ENCODE measurements at places on chromosomes 5 and 9.
A peak's percentile ranks its signal among the peaks of the same experiment; 100 is the strongest.

DNA sequence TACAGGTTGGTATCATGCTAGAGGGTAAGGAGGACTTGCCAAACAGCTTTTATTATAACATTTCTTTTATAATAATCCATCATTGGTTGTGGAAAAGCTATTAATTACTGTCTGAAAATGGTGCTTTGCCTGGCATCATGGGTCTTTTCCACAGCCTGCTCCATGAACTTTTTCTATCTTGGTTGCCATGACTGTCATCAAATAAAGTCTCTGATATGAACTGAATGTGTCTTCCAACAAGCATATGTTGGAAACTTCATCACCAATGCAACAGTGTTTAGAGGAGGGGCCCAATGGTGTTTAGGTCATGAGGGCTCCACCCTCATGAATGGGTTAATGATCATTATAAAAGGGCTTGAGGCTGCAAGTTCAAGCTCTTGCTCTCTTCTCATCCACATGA is 81.0 kb downstream of the FREM1 start:
- no peaks in the 10 kb centered on the region for H3K4me1 ChIP-seq
- H3K36me3 ChIP-seq = peaks cover 6% of the 10 kb centered on the region
- DNase-seq = no peak
- H3K4me3 ChIP-seq = no peak overlapping the region

- no peak for DNase-seq
- H3K27me3 ChIP-seq = no peaks in the 10 kb centered on the region
- no peaks in the 10 kb centered on the region for H3K36me3 ChIP-seq
- H3K4me1 ChIP-seq = no peaks in the 10 kb centered on the region
Observed at GRCh38 chr9:114771889-114772288, 34.0 kb downstream of the TNFSF15 start.

DNA sequence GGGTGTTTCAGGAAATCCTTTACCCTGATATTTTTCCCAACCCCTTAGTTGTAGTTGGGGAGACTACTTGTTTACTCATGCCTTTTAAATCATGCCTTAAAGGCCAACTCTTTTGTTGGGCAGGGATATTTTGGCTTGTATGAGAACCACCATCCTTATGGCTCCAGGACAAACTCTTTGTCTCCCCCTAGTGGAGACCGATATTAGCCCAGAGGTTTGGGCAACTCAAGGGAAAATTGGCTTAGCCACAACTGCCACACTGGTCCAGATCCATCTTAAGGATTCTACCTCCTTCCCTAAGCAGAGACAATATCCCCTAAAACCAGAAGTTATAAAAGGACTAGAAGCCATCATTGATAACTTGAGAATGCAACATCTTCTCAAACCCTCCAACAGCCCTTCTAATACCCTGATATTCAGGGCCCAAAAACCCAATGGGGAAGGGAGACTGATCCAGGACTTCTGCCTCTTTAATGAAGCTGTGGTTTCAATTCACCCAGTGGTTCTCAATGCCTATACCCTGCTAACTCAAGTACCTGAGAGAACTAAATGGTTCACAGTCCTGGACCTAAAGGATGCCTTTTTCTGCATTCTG is 100.9 kb upstream of the HCN1 start:
- DNase-seq = no peak
- no peak overlapping the region for H3K4me3 ChIP-seq
- H3K27me3 ChIP-seq = no peaks in the 10 kb centered on the region
- H3K4me1 ChIP-seq = no peaks in the 10 kb centered on the region
- no peaks in the 10 kb centered on the region for H3K36me3 ChIP-seq

DNA sequence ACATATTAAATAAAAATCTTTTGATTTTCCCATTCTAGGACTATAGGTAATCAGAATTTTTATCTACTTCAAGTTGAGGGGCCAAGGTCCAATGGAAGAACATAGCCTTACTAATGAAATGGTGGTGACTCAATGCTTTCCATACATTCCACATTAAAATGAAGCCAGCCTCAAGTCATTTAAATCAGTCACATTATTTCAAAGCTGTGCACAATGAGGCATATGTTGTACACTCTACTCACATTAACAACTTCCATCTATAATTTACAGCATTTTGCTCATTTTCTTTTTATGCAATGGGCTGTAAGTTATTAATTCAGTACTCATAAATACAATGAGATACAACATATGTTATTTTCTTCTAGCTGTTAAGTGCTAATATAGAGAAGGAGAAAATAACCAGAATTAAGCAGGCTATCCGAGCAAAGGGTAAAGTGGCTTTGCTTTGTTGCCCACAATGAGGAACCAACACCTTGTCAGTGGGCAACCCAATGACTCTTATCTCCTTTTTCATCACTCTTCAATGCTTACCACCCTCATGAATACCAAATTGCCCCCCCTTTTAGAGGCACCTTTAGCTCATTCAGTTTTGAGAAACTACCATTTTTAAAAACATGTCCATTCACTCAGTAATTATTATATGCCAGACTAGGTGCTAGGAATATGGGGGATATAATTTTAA is 52.4 kb downstream of the TTLL11 start:
- DNase-seq = no peak
- H3K36me3 ChIP-seq = peaks cover 6% of the 10 kb centered on the region
- H3K27me3 ChIP-seq = no peaks in the 10 kb centered on the region

DNA sequence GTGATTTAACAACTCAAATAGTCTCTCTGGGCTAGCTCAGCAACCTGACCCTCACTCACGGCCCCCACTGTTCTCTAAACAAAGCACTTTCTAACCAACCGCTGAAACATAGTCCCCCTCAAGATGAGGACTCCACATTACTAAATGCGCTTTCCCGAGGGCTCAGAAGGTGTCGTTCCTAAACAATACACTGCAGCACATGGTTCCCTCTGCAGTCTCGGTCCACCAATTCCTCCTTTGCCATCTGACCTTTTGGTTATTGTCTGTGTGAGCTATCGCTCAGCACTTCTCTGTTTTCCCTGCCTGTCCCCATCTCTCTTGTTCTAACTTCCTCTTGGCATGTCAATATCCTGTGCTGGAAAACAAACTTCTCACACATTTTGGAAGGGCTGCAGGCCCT is 7.2 kb downstream of the EPB41L4A start:
- no peaks in the 10 kb centered on the region for H3K4me1 ChIP-seq
- DNase-seq = no peak
- H3K27me3 ChIP-seq = no peaks in the 10 kb centered on the region
- H3K4me3 ChIP-seq = no peak overlapping the region
- H3K27ac ChIP-seq = no peak overlapping the region

- no peaks in the 10 kb centered on the region for H3K36me3 ChIP-seq
- H3K27me3 ChIP-seq = no peaks in the 10 kb centered on the region
- no peak overlapping the region for H3K27ac ChIP-seq
- no peak overlapping the region for H3K4me3 ChIP-seq
Observed at GRCh38 chr9:136759436-136760325, 1.6 kb upstream of the LCN8 start.

DNA sequence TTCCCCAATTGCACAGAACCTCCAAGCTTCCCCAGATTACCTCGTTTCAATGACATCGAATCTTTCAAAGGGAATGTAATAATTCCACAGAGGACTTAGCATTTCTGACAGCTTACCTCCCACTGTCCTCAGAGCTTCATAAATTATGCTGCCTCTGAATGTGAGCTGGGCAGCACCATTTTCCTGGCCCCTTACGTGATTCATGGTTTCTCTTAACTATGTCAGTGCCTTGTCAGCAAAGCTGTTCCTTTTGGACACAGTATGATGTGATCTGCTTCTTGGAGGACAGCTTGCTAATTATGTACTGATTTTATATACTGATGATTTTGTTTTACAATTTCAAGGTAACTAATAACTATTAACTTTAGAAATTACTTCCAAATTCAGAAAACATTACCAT is 27.7 kb upstream of the SSBP2 start:
- peak overlapping the region; percentile 17 for H3K4me3 ChIP-seq
- H3K27ac ChIP-seq = peak overlapping the region; percentile 78
- no peaks in the 10 kb centered on the region for H3K27me3 ChIP-seq

DNA sequence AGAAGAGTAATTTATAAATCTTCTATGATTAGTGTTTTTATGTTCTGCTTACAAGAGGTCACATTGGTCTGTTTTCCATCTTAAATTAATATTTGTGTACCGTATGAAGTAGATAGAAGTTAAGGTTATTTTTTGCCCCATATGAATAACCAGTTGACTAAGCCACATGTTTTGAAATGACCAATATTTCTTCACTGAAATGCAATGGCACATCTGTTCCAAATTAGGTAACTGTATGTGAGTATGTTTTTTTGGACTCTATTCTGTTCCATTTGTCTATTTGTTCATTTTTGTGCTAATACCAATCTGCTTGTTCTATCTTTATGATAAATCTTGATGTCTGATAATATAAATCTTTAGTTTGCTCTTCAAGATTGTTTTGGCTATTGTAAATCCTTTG is 17.7 kb downstream of the JAK2 start:
- no peak overlapping the region for H3K27ac ChIP-seq
- H3K4me1 ChIP-seq = peaks cover 12% of the 10 kb centered on the region
- H3K4me3 ChIP-seq = no peak overlapping the region
- no peaks in the 10 kb centered on the region for H3K36me3 ChIP-seq
- no peaks in the 10 kb centered on the region for H3K27me3 ChIP-seq
- DNase-seq = no peak

DNA sequence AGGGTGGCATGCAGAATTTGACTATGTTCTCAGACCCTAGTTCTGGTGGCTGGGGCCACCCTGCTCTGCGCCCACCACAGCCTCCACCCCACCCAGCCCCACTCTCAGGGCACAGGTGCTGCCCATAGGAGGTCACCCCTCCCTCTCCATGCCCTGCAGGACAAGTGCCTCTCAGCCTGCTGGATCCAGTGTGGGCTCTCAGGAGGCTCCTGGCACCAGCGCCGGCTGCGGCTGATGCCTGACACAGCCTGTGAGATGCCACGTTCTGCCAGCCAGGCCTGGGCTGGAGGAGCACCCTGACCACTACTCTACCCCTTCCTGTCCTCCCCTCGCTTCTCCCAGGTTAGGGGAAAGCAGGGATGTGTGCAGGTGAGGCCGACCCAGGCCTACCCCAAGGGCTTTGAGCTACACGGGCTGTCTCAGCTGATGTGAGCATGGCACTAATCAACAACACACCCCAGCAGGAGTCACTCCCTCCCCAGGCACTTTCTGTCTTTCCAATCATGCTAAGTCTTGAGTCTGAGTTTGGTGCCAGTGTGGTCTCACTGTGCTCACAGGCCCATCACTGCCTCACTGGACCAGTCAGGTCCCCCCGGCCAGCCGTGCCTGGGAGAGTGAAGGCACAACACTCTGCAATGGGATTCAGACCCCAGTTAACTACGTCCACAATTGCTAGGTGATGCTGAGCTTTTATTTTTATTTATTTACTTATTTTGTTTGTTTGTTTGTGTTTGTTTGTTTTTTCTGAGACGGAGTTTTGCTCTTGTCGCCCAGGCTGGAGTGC is 12.1 kb upstream of the BARX1 start:
- H3K27me3 ChIP-seq = no peaks in the 10 kb centered on the region
- H3K4me3 ChIP-seq = no peak overlapping the region
- DNase-seq = no peak
- H3K4me1 ChIP-seq = peaks cover 5% of the 10 kb centered on the region
- H3K36me3 ChIP-seq = no peaks in the 10 kb centered on the region

DNA sequence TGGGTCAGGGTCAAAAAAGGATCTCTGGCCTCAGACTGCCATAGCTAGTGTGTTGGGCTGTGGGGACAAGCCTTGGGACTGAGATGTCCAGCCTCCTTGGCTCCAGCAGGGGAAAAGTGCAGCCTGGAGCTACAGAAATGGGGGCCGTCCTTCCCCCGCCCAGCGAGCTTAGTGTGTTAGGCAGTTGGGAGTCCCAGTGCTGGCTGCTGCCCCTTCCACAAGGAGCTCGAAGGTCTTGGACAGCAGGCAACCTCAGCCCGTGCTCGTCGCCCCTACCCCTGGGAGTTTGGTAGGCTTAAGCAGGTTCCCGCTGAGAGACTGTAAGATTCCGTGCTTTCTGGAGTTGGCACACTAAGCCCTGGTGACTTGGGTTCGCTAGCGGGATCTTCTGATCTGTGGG is 293.0 kb upstream of the CDH12 start:
- H3K36me3 ChIP-seq = no peaks in the 10 kb centered on the region
- no peak overlapping the region for H3K4me3 ChIP-seq
- H3K4me1 ChIP-seq = no peaks in the 10 kb centered on the region
- DNase-seq = no peak
- H3K27me3 ChIP-seq = no peaks in the 10 kb centered on the region
- no peak overlapping the region for H3K27ac ChIP-seq

- no peak overlapping the region for H3K27ac ChIP-seq
- no peaks in the 10 kb centered on the region for H3K4me1 ChIP-seq
- H3K36me3 ChIP-seq = no peaks in the 10 kb centered on the region
- DNase-seq = no peak
- no peak overlapping the region for H3K4me3 ChIP-seq
Observed at GRCh38 chr9:24936117-24936516, 390.4 kb upstream of the IZUMO3 start.

DNA sequence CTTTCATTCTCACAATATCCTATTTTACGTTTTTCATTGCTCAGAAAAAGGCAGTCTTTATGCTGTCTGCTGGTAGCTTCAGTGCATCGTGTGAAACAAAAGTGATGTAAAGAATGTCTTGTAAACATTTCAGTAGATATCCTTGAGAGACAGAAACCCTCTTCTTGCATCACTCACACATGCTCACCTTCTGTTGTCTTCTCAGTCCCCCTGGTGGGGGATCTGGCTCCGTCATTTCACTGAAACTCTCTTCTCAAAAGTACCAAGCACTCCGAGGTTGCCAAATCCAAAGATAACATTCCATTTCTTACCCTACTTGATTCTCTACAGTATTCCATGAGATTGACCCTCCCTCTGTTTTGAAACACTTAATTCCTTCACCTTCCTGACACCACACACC is 46.1 kb upstream of the PCA3 start:
- H3K27ac ChIP-seq = peak overlapping the region; percentile 44
- H3K27me3 ChIP-seq = no peaks in the 10 kb centered on the region
- H3K4me1 ChIP-seq = no peaks in the 10 kb centered on the region
- peaks cover 5% of the 10 kb centered on the region for H3K36me3 ChIP-seq
- DNase-seq = no peak

GRCh38 chr5:43396762-43397304 is 15.4 kb downstream of the CCL28 start:
- peak overlapping the region; percentile 47 for H3K27ac ChIP-seq
- H3K27me3 ChIP-seq = no peaks in the 10 kb centered on the region
- no peaks in the 10 kb centered on the region for H3K36me3 ChIP-seq
- H3K4me1 ChIP-seq = no peaks in the 10 kb centered on the region
- peak; percentile 24 for DNase-seq

GRCh38 chr5:139014726-139015125 is 139.6 kb upstream of the LRRTM2 start:
- no peak for DNase-seq
- no peaks in the 10 kb centered on the region for H3K4me1 ChIP-seq
- H3K27me3 ChIP-seq = no peaks in the 10 kb centered on the region
- H3K27ac ChIP-seq = no peak overlapping the region

DNA sequence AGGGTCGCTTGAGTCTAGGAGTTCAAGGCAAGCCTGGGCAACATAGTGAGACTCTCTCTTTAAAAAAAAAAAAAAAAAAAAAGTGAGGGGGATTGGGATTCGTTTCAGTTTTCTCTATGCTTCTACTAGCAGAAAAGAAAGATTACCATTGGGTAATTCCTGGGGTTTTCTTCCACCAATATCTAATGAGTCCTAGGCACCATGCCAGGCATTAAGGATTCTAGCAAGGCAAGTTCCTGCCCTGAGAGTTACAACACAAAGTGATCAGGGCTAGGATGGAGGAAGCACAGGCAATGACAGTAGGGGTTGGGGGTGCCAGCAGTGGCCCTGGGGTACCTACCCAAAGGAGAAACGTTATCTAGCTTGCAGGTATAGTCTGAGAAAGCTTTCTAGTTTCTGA is 90.8 kb downstream of the PCDH1 start:
- no peak overlapping the region for H3K4me3 ChIP-seq
- no peak for DNase-seq
- H3K27ac ChIP-seq = no peak overlapping the region
- no peaks in the 10 kb centered on the region for H3K36me3 ChIP-seq
- H3K4me1 ChIP-seq = no peaks in the 10 kb centered on the region
